ENCODE measurements at places on chromosomes 3 and 15.

DNA sequence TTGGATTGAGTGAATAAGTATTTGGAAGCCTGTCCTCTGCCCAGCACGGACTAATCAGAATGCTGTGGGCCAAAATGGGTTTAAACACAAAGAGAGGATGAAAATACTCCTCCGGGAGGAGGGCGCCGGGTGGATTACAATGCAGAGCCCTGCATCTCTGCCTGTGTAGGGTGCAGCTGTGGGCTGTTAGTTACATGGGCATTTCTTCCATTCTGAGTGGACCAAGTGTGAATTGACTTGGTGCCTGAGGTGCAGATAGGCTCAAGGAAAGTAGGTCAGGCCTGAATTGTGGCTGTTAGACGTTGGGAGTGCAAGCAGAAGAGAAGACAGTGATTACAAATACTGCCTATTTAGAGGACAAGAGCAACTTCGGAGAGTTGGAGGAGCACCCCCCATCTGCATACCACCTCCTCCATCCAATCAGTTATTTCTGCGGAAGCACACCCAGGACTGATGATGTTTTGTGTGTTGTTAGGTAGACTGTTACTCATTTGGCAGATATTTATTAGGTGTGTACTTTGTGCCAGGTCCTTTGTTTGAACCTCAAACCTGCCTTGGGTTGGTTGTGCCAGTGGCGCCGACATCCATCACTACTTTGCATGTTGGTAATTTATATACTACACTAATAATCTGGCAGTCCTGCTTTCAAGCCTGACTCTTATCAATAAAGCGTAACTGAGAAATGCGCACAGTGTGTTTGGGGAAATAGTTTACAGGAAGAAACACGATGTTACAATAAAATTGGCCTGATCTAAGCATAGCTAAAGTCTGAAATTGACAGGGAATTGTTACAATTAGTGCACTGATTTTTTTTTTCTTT, 33.0 kb downstream of the PTPRG start:
- DNase-seq = no peak

GRCh38 chr3:109687626-109688025, 350.3 kb upstream of the DPPA4 start:
- DNase-seq = no peak

DNA sequence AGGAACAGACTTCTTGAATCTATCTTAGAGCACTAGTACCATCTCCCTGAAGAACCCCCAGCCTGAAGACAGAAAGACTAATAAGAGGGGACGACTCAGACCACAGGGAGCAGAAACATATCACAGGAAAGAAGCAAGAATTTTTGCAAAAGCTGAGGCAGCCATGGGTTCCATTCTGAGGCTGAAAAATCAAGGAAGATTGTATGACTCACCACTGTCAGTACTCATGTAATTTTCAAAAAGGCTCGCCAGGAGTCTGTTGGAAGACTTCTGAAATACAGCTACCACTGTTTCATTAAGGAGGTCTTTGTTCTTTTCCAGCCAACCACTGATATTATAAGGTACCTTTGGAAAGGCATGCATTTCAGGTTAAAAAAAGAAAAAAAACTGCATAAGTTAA, 47.5 kb downstream of the MYH15 start:
- DNase-seq = no peak

GRCh38 chr15:101490922-101491733, 1.6 kb upstream of the PCSK6 start:
- no peak for DNase-seq

GRCh38 chr3:70360979-70361760, 48.7 kb upstream of the MDFIC2 start:
- DNase-seq = peak; percentile 23

DNA sequence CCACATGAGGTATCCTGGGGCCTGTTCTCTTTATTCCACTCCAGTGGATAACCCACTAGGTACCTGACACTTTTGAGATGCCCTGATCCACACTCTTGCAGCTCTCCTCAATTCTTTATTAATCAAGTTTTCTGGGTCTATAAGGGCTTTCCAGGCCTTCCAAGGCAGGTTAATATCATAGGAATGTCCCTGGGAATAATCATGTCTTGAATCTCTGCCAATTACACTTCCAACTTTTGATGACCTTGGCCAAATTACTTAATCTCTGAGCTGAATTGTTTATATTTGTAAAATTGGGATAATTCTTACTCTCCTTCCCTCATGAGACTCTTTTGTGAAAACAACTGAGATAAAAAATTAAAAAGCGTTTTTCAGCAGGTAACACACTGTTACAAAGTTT, 881.7 kb downstream of the MCTP2 start:
- DNase-seq = no peak

Data from fibroblast of the conjunctiva (primary cell).